ELF-1 (cell line): ENCODE measurements at places on chromosomes 7 and 10.

DNA sequence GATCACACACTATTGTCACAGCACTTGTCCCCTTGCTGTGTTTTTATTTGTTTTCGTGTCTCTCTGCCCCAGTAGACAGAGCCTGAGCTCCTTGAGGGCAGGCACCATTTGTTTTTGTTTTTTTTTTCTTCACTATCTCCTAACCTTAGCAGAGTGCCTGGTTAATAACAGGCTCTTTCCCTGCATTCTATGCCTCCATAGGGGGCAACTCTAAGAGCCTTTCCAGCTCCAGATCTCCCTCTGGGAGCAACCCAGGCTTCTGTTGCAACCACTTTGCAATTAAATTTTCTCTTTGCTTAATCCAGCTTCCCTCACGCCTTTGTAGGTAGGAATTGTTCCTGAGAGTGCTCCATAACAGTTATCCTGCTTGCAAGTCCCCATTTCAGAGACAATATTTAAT is 148.4 kb downstream of the PLXDC2 start:
- peak; percentile 32 for DNase-seq

DNA sequence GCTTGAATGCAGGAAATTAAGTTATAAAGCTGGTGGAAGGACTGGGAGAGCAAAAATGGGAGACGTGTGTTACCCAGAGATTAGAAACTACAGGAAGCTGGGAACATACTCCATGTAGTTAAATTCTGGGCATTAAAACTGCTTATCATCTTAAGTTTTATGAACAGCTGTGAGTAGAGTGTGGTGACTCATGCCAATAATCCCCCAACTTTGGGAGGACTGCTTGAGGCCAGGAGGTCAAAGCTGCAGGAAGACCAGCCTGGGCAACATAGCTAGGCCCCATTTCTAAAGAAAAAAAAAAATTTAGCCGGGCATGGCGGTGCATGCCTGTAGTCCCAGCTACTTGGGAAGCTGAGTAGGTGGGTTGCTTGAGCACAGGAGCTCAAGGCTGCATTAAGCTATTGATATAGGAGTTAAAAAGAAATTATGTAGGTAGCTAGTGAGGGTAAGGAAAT is 56.2 kb upstream of the SEPHS1 start:
- no peak for DNase-seq

- no peak for DNase-seq
Observed at GRCh38 chr10:75755528-75755927, 324.1 kb downstream of the LRMDA start.

- peak; percentile 40 for DNase-seq
Observed at GRCh38 chr7:105963038-105963667, at the start of gene CDHR3. CDHR3 (plus strand) TSS chr7:105963264; CDS start chr7:105963319, 55 bp downstream.

DNA sequence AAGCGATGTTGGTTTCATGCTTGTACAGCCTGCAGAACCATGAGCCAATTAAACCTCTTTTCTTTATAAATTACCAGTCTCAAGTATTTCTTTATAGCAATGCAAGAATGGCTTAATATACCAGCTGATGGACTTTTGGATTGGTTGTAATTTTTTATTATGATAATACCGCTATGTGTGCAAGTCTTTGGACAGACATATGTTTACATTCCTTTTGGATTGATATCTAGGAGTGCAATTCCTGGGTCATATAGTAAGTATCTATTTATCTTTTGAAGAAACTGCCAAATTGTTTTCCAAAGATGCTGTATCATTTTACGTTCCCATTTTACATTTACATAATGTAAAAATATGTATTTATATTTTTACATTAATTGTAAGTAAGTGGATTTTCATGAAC is 81.2 kb upstream of the PIP4K2A start:
- DNase-seq = no peak
